ENCODE measurements at places on chromosomes 3 and 15.

DNA sequence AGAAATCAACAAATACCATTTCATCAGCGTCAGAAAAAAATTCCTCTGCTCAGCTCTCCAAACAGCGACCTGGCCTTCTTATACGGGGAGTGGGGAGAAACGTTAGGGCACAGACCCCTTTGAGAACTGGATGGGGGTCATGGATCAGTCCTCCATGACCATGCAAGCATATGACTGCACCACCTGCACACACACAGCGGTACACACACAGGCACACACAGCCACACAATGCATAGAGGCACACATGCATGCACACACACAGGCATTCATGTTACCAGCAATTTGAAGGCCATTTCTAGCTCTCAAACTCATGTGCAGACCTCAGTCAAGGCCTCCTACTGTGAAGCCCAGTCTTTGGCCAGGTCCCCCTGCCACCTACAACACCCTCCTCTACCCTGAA lies 50.2 kb downstream of the SLC41A3 start:
- no peak for DNase-seq

DNA sequence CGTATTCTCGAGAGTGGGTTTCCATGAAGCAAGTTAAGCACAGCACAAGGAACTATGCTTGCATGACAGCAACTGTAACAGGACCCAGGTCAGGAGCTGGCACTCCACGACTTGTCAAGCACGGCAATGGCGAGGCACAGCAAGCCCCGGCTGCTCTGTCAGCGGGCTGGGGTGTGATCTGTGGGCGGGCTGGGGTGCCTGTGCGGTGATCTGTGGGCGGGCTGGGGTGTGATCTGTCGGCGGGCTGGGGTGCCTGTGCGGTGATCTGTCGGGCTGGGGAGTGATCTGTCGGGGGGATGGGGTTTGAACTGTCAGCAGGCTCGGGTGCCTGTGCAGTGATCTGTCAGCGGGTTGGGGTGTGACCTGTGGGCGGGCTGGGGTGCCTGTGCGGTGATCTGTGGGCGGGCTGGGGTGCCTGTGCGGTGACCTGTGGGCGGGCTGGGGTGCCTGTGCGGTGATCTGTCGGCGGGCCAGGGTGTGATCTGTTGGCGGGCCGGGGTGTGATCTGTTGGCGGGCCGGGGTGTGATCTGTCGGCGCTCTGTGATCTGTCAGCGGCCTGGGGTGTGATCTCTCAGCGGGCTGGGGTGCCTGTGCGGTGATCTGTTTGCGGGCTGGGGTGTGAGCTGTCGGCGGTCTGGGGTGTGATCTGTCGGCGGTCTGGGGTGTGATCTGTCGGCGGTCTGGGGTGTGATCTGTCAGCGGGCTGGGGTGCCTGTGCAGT lies 205.7 kb downstream of the XXYLT1 start:
- no peak for DNase-seq

- no peak for DNase-seq
Measured at GRCh38 chr3:188817935-188818269, 353.9 kb upstream of the TPRG1 start.

- DNase-seq, result no peak
Measured at GRCh38 chr15:69652293-69652692, 199.7 kb downstream of the RPLP1 start.

DNA sequence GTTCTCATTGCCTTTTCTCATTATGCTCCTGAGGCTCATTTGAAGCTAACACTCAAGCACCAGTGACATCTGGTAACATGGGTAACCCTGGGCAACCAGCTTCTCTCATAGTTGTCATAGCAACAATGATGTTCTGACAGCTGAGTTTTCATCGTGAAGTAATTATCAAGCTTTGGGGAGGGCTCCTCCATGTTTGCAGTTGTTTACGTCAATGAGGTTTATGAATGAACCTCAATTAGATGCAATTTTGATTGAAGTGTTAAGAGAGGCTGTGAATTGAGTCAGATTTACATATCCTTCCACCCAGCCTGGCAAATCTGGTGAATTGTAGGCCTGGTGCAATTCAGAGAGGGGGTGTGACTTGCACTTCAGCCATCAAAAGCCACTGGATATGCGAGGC lies 119.3 kb upstream of the CHD2 start:
- no peak for DNase-seq

- no peak for DNase-seq
Measured at GRCh38 chr3:9760779-9761505, 8.8 kb downstream of the CAMK1 start.

GRCh38 chr15:98963444-98963843 lies 44.1 kb downstream of the PGPEP1L start:
- no peak for DNase-seq

- no peak for DNase-seq
Measured at GRCh38 chr3:52357151-52358080, 41.3 kb downstream of the DNAH1 start.

GRCh38 chr3:150739200-150739863 lies 23.6 kb downstream of the SIAH2 start:
- DNase-seq, result no peak

GRCh38 chr15:101657171-101657570 lies 5.0 kb upstream of the TM2D3 start:
- no peak for DNase-seq

DNA sequence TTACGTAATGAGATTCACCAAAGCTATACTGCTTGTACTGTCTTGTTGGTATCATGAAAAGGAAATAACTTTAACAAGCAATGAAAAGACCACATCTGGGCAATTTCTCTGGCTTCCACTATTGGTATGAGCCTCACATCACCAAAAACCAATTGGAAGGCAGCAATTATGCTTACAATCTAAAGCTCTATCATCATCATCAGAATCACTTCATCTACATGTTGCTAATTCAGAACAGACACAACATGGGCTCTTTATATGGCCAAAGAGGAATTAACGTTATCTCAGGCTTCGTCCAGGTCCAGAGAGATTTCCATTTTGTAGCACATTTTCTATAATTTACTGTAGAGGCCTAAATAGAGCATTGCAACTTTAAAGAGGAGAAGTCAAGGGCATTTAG lies 36.6 kb upstream of the SLCO3A1 start:
- DNase-seq, result no peak

DNA sequence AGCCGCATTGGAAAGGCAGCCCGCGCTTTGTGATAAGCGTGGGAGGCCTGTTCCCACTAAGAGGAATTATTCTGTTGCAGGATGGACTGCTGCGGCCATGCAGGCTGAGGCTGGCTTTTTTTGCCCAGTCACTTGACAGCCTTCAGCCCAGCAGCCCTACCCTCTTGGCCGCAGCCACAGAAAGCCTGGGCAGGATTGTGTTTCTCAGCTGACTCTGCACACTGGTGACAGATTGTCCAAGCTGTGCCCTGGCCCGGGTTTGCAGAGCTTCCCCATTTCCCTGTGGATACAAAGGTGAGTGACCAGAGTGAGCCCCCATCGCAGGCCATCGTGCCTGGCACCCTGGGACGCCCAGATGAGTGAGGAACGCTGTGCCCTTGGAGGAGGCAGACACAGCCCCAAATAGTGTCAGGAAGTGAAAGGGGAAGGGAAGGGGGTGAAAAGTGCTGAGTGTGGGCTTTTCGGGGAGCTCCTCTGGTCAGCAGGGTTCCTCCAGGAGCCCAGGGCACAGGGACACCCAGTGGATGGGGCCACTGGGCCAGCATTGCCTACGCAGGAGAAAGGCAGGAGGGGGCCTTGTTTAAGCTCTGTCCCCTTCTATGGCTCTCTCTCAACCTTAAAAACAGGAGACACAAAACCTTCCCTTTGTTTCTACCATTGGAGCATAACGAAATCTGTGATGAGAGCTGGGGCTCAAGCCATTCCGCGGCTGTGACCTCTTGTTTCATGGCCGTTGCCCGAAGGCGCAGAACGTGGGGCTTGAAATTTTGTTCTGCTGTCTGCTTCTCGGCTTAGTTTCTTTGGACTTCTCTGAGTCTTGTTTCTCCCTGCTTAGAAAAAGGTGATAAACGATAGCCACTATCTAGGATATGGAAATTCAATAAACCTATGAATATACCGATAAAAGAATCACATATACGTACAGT lies 91.5 kb upstream of the MEF2A start:
- DNase-seq, result no peak

GRCh38 chr3:69120879-69121464 lies 1.4 kb downstream of the LMOD3 start:
- peak; percentile 88 for DNase-seq

DNA sequence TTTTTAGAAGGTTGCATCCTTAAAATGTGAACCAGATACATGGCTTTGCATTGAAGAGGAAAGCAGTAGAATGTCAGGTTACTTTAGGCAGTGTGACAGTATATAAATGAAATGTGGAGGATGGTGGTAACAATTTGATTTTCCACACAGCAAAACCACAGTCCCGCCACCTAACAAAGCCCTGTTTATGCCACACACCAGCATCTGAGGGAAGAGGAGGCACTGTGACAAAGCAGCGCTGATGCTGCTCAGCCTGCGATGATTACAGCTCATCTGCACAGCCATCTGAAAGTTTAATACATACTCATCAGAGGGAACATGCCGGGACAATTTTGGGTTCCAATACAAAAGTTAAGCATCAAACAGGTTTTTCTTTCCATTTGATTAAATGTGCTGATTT lies 8.9 kb downstream of the RNF7 start:
- DNase-seq, result no peak

- DNase-seq, result no peak
Measured at GRCh38 chr3:110494728-110495127, 576.9 kb upstream of the NECTIN3 start.

GRCh38 chr3:195397524-195397923 lies 45.3 kb downstream of the ACAP2 start:
- DNase-seq, result peak; percentile 19

GRCh38 chr15:63587527-63587926 lies 9.7 kb upstream of the FBXL22 start:
- DNase-seq, result peak; percentile 36

GRCh38 chr3:132543011-132543739 lies 53.9 kb upstream of the ACKR4 start:
- DNase-seq, result peak; percentile 97

GRCh38 chr3:133926736-133927539 lies 31.3 kb upstream of the RAB6B start:
- DNase-seq, result no peak

DNA sequence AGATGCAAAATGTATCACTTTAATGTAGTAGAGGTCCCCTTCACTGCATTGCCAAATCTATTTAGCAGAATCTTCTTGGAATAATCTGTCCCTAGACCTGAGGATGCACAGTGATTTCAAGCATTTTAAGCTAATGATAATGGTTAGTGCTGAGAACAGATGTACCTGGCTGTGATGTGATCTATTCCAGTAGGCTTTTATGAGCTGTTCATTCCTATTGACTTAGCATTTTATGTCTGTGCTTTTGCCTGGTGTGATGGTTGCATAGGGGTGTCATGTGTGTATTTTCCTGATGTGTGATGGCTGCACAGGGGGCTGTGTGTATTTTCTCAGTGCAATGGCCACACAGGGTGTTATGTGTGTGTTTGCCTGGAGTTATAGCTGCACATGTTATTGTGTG lies 272.9 kb downstream of the TIGIT start:
- DNase-seq, result no peak

GRCh38 chr15:78175330-78175729 lies 26.2 kb downstream of the IDH3A start:
- DNase-seq, result no peak

- DNase-seq, result peak; percentile 12
Measured at GRCh38 chr15:60184579-60184978, 180.5 kb downstream of the FOXB1 start.

GRCh38 chr15:96348112-96349027 lies 17.9 kb downstream of the NR2F2 start:
- DNase-seq, result peak; percentile 68

DNA sequence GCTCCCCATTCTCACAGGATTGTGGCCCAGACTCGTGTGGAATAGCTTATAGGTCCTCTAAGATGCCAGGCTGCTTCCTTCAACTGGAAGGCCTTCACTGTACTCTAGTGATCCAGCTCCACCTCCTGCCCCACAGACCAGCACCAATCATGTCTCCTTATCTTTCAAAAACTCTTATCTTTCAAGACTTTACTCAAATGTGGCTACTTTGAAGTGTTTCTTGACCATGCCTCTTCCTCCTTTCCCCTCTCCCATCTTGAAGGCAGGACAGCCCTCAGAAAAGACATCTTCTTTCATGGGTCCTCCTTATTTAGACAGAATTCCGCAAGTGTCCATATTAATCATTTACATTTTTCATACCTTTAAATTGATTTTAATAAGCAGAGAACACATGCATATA lies 142.3 kb downstream of the CHST2 start:
- DNase-seq, result no peak

GRCh38 chr15:39124155-39124552 lies 456.7 kb upstream of the THBS1 start:
- no peak for DNase-seq

DNA sequence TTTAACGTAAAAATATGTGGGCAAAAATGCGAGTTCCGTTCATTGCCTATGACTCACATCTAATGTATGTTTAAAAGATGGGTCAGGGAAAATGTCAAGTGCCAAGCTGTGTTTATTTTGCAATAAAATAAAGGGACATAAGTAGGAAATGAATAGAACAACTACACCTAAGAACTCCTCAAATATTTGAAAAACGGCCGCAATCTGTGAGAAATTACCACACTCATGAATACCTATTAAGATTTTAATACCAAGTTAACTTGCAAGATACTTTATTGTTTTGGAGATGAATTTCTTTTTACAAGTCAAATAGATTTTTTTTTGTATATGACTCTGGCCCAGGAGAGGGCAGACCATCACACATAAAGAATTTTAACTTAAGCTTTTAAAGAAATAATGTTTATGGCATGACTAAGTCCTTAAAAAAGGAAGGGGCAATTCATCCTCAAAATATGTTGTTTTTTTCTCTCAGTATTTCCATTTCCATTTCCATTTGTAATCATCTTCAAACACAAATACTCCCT lies 152.7 kb downstream of the SUCNR1 start:
- peak; percentile 89 for DNase-seq

Data from choroid plexus epithelial cell (primary cell).